Nucleus accumbens (tissue), 56 donors: ENCODE measurements at places on chromosomes 2 and 18.
A peak's percentile ranks its signal among the peaks of the same experiment; 100 is the strongest.

DNA sequence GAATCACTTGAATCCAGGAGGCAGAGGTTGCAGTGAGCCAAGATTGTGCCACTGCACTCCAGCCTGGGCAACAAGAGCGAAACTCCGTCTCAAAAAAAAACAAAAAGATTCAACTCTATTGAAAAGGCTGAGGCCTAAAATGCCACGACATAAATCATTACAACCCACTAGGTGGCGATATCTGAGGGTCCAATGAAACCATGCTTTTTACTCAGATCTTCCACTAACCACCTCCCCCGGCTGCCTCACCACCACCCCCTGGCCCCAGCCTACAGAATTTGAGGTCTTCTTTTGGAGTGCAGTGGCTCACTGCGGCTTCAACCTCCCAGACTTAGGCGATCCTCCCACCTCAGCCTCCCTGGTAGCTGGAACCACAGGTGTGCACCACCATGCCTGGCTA, 57.5 kb downstream of the AP1S3 start:
- no peak for DNase-seq

DNA sequence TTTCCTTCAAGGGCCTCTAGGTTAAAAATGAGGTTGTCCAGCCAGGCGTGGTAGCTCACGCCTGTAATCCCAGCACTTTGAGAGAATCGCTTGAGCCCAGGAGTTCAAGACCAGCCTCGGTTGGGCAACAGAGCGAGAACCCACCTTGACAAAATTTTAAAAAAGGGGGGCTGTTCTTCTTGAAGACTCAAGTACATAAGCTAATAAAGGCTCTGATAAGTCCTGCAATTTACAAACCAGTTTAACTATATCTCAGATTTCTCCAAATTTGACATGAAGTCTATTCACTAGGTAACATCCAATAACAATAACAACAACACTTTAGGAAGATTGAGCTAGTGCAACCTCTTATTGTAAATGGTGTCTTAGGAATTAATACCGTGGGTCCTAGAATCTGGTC, 129.7 kb downstream of the MAPK4 start:
- DNase-seq: no peak

DNA sequence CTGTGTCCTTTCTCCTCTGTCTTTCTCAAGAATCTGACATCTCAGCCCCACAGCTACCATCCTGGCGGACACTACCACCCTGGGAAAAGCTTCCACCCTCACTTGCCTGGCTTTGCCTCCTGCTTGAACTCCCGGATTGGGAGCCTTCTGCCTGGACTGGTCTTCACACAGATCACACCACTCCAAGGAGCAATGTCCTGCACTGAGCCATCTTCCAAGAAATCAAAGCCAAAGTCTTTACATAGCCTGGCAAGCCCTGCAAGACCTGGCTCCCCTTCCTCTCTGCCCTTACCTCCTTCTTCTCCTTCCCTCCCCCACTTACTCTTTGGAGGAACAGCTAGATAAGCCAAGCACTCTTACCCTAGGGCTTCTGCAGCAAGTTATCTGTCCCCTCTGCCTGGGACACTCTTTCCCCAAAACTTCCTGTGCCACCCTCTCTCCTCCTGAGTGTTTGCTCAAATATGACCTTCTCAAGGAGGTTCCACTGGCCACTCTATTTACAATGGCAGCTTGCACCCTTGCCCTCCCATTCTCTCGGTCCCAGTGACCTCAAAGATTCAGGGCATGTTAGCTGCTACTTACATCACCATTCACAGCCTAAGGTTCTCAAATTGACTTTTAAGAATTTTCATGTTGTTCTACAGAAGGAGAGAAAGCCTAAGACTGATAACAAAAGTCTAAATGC, 9.7 kb downstream of the ATP8B1 start:
- DNase-seq: no peak

GRCh38 chr2:236627841-236628240, 58.2 kb downstream of the ACKR3 start:
- DNase-seq: no peak

DNA sequence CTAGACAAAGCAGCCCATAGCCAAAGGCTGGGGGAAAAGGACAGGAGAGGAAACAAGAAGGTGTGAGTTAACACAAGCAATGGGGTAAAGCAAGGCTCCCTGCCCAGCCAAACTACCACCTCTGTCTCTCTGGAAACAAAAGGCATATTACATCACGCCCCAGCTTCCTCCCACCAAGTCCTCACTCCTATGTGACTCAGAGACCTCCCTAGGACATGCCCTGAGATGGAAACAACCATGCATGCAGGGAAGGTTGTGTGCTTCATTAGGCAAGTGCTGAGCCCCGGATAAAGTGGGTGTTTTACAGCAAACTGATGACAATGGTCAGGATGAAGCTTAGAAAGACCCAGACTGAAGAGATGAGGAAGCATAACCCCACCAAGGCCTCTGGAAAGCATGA, 9.0 kb upstream of the ATRAID start:
- no peak for DNase-seq

- DNase-seq: peak; percentile 62
These were observed 39.0 kb downstream of the SLC66A2 start for GRCh38 chr18:79912409-79912991.

GRCh38 chr2:107717661-107718060, 109.0 kb upstream of the RGPD4 start:
- DNase-seq: no peak

DNA sequence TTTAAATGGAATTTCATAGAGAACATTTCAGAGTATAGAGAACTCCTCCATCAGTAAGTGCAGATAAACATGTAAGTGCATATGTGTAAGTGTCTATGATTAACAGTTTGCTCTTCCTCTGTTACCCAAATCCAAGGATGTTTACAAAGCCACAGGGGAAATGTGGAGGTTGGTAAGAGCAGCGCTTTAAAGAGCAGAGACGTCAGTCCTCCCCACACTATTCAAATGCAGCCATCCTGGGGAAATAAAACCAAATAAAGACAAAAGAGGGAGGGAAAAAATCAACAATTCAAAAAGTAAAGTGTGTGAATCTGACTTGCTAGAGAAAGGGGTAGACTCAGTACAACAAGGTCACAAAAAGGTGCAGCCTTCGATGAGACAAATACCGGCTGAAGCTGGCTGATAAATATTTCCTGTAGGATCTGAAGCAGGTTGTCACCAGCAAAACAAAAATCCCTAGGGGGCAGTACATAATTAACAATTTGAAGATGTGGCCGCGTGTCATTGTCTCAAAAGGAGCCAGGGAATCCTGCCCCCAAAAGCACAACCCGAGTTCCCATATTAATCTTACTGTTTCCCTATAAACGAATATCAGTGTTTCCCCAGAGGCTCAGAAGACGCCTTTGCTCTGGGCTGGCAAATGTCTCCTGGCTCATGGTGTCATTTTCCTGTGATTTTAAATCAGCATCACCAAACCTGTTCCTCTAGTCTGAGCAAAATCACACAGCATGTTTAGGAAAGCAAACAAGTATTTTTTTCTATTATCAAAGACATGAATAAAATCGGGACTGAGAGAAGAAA, 216.5 kb downstream of the CDCA7 start:
- DNase-seq: peak; percentile 3

- DNase-seq: no peak
These were observed 98.6 kb upstream of the CABLES1 start for GRCh38 chr18:23036660-23037201.

DNA sequence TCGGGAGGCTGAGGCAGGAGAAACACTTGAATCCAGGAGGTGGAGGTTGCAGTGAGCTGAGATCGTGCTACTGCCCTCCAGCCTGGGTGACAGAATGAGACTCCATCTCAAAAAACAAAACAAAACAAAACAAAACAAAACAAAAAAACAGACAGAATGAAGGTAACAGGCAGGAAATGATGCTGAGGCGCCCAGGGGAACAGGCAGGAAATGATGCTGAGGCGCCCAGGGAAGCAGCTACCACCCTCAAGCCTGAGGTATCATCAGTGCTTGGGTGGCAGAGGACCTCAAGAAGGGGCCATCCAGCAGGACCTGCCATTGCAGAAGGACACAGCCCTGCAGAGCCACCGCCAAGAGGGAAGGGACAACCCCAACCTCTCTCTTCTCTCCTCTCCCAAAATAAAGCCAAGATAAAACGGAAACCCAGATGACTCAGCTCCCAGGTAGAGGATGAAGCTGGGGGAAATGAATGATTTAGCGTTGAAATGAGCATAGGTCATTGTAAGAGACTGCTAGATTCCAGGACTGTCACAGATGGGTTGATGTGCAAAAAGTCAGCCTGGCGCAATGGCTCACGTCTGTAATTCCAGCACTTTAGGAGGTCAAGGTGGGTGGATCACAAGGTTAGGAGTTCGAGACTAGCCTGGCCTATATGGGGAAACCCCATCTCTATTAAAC, 19.3 kb downstream of the SOWAHC start:
- DNase-seq: no peak
